ENCODE measurements at places on chromosomes 5 and 9.

GRCh38 chr5:141560151-141560550 is 58.6 kb downstream of the DIAPH1 start:
- DNase-seq, result no peak

GRCh38 chr9:83765376-83765775 is 52.2 kb downstream of the GKAP1 start:
- DNase-seq, result no peak

GRCh38 chr5:10756549-10756948 is 4.5 kb downstream of the DAP start:
- no peak for DNase-seq

DNA sequence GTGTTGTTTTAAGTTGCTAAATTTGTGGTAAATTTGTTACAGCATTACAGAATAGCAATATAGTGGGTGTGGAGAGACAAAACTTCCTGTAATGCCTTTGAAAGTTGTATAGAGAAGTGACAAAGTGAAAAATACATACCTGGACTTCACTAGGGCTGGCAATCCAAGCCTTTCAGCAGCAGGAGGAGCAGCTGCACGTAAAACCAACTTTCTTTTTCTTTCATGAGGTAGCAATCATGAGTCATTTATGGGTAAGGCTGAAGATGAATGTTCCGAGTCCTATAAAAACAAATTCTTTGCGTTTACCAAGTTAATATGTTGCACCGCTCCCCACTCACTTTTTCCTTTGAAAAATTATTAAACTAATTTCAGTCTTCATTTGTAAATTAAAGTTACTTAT is 1138.2 kb downstream of the TAF11L14 start:
- no peak for DNase-seq

- DNase-seq, result no peak
Observed at GRCh38 chr9:115880221-115880885, 273.2 kb upstream of the PAPPA start.

DNA sequence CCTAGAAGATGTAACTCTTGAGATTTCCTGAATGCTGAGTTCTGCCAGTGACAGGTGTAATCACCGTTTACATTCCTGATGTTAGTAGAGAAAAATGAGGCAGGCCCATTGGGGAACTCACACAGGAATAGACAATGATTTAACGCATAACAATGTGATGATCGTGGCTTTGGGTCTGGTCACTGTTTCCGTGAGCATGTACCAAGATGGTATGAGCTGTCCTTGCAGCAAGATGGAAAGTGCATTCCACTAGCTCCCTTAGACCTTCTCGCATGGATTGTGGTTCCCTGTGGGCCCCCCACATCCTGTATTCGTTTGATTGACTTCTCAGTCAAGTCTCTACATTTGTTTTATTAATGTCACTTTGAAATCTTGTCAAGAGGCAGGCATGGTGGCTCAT is 124.0 kb upstream of the DAP start:
- no peak for DNase-seq

- no peak for DNase-seq
Observed at GRCh38 chr9:137634016-137634415, 15.2 kb downstream of the EHMT1 start.

- no peak for DNase-seq
Observed at GRCh38 chr5:14547666-14548065, 33.9 kb upstream of the OTULINL start.

- no peak for DNase-seq
Observed at GRCh38 chr9:86902586-86902985, 44.7 kb downstream of the GAS1 start.

DNA sequence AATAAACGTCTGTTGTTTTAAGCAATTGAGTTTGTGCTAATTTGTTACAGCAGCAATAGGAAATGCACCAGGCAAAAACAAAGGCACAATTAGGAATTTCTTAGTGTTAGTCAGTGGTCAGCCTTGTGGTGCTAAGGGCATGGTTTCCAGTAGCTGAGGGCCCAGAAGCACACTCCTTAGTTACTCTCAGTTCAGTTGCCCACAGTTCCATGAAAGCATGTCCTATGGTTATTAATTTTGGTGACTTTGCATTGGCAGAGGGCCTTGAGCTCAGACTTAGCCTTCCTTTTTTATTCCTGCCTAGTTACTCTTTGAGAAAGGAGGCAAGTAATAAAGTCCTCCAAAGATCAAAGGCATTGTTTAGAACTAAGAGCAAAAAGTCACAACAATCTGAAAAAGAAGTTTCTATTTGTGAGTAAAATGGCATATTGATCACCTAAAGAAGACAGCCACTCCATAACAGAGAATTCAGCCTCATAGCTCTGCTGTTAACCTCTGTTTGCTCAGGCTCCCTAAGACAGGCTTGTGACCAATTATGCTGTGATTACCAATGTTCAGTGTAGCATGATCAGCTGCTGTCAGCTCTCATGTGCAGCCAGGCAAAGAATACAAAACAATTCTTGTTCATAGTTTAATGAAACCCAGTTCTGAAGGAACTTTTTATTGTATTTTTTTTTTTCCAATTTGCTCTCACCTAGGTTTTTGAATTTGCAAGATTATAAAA is 57.0 kb upstream of the MROH2B start:
- no peak for DNase-seq

GRCh38 chr9:29044959-29045358 is 1471.7 kb upstream of the C9orf72 start:
- DNase-seq, result no peak

- DNase-seq, result no peak
Observed at GRCh38 chr9:11045589-11045988, 432.8 kb upstream of the PTPRD start.

- no peak for DNase-seq
Observed at GRCh38 chr5:91212714-91213092, 170.4 kb downstream of the ARRDC3 start.

DNA sequence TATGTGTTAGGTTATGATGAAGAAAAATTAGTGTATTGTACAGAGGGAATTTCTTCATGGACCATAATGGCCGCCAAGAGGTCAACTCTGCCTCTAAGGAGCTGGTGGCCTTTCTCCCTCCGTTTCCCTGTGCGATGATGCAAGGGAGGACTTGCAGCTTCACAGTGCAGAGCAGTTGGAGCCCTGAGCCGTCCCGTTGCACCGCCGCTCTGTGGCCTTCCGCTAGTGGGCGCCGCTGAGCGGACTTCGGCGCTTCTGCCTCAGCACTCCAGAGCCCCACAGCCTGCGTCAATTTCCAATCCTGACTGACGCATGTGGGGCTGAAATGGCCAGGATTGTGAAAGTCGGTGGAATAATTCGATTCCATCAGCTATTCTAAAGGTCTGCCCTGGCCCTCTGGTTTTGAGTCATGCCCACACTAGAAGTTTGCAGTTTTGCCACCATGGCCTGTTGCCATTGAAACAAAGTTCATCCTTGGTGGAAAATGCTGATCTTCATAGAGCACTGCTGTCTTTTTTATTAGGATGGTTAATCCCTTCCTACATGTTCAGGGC is 22.7 kb upstream of the LECT2 start:
- DNase-seq, result peak; percentile 11

DNA sequence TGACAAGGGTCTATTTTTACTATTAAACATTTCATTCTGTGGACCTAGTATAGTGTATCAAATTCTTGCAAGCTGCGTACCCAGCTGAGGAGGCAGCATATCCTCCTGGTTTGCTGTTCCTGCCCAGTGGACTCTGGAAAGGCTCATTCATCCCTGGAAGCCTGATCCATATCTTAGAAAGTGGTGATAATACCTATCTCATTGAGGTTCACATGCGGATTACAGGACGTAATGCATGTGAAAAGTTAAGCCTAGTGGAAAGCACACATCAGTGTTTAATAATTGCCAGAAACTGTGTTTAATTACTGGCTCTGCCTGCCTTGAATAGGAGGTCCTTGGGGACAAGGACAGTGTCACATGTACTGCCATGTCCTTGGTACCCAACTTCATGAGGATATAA is 132.0 kb downstream of the FGF10 start:
- no peak for DNase-seq

DNA sequence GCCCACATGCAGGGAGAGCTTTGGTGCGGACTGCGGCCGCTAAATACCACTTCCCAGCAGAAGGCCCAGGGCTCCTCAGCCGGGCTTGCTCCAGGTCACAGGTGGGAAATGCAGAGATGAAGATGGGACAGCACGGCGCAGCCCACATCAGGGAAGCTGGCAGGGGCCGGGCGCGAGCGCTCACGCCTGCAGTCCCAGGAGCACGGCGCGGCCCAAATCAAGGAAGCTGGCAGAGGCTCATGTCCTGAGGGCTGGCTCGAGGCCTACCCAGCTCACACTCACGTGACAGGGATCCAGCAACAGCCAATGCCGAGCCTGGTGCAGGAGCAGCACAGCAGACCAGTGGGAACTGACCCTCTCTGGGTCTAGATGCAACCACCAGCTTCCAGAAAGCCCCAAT is 16.3 kb downstream of the LPCAT1 start:
- no peak for DNase-seq

GRCh38 chr5:179769271-179769670 is 24.5 kb upstream of the LTC4S start:
- DNase-seq, result no peak

- DNase-seq, result no peak
Observed at GRCh38 chr5:176514244-176514950, 22.8 kb downstream of the RNF44 start.

DNA sequence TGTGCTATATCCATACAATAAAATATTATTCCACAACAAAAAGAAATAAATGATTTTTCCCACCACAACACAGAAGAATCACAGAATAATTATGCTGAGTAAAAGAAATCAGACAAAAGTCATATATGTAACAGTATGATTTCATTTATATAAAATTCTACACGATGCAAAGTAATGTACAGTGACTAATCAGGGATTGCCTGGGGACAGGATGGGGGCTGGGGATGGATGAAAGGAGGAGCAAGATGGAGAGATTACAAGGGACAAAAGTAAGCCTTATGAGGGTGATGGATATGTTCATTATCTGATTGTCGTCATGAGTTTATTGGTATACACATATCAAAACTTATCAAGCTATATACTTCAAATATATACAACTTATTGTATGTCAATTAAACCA is 154.0 kb downstream of the FBN2 start:
- DNase-seq, result no peak

DNA sequence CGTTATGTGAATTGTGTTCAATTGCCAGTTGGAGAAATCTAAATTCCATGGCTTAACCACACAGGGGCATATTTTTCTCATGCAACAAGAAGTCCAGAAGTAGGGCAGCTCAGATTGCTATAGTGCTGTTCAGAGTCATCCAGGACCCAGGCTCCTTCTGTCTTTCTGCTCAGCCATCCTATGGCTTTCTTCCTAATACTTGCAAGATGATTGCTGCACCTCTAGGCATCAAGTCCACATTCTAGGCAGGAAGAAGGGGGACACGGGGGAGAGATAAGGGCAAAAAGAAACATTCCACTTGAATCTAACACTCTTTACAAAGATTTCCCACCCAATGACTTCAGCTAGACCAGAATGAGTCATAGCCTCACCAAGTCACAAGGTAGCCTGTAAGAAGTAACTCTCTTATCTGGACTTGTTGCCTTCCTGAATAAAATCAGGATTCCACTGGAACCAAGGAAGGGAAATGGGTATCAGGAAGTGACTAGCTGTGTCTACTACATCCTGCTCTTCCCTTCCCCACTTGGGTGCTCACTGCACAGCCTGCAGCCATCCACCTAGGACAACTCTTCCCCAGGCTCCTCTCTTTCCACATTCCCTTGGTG is 5.3 kb downstream of the ERAP2 start:
- DNase-seq, result no peak

DNA sequence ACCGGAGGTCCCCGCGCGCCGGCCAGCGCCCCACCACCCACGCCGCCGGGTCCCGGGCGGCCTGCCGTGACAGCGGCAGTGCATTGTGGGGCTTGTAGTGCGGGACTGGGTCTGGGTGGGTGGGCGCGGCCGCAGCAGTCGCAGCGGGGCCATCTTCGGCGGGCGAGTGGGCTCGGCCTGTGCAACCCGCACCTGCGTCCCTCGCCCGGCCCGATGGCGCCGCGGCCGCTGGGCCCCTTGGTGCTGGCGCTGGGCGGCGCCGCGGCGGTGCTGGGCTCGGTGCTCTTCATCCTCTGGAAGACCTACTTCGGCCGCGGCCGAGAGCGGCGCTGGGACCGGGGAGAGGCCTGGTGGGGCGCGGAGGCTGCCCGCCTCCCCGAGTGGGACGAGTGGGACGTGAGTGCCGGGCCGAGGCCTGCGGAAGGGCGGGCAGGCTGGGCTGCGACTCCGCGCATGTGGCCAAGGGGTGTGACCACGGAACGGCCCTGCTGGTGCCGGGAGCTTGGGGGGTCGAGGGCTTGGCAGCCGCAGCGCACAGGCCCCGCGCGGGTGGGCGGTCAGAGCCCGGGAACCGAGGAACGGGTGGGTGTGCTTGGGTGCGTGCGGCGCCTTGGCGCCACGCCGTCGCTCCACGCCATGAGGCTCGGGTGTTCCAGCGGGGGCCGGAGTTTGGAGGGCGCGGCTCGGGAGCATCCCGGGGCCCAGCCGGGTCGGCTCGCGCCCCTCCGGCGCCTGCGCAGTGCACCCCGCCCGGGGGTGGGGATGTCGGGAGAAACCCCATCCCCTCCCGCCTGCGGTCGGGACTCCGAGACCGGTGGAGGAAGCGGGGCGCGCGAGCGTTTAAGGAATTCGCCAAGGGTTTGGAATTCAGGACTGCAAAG is at the start of gene ARL10:
ARL10 (plus strand) TSS at position 137 of the 881 bp plus-strand sequence; CDS start at position 214, 77 bp downstream.
- no peak for DNase-seq

- DNase-seq, result no peak
Observed at GRCh38 chr9:94545940-94546339, 8.9 kb upstream of the PCAT7 start.

DNA sequence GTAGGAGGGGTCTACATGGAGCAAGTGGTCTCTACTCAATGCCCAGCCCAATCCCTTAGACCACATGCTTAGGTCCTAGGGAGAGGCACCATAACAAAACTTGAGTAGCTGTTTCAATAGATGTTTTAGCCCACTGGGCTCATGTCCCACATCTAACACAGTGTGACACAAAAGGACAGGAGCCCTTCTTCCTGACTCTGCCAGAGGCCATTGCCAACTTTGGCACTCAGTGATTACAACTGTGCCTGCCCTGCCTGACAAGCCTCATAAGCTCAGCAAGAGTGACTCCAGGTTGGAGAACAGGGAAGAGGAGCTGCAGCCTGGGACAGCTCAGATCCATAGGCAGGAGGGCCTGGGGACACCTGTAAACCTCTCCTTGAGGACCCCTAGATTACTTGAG is 230.8 kb downstream of the ENC1 start:
- DNase-seq, result no peak

DNA sequence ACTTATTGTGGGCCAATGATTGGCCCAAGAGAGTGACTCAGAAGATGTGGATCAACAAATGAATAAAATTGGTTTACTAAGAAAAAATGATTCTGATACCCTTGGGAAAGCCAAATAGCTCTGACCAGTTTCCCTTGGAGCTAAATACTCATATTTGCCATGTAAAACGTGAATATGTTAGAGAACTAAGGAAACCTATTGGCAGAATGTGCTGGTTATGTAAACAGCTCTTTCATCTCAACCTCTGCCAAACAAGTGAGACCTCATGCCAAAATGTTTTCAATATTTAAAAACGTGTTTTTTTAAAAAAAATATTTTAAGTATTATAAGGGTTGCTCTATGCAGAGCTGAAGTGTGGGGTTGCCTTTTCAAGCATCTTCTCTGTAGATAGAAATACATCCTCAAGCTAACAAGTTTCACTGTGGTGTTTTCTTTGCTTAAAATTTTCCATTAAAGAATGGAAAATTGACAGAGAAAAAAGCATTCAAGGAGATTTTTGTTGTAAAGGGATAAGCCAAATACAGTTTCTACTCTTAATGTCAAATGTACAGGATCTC is 186.9 kb upstream of the TUT7 start:
- DNase-seq, result no peak

Measured in activated CD8-positive, alpha-beta memory T cell treated with anti-CD3 and anti-CD28 coated beads for 48 hours (primary cell).